ENCODE measurements at places on chromosomes 1 and 21.

DNA sequence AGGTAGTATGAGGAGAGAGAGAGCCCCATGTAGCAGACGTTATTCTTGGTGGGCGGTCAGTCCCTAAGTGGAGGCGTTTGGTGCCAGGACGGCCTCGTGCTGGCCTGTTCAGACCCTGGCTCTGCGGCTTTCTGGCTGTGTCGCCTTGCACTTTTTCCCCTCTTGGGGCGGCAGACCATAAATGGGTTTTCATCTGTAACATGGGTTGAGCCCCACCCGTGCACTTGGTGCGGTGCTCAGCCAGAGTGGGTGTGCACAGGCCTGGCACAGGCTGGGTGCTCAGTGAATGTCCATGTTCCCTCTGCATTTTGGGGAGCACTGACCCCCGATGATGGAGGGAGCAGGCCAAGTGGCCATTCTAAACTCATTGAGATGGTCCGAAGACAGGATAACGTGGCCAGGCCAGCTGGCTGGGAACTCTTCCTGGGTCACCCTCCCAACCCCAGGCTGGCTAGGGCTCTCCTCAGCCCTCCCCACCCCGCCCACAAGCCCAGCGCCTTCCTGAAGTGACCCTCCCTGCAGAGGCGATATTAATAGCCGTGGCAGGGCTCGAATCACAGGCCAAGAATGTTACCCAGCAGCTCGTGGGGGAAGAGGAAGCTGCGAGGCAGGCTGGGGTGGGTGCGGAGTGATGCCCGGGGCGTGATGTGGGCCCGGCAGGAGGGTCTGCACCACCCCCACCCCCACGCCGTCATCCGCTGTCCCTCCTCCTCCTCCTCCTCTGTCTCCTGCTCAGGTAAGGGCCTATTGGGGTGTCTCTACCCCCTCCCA is 78.5 kb downstream of the ARHGEF10L start:
- DNase-seq = no peak

GRCh38 chr1:65421351-65422025 is 1.0 kb downstream of the LEPR start:
- DNase-seq = no peak

- no peak for DNase-seq
These were observed 12.9 kb upstream of the STUM start for GRCh38 chr1:226535666-226536065.

GRCh38 chr21:35520302-35520701 is 471.2 kb upstream of the RUNX1 start:
- no peak for DNase-seq

- peak; percentile 40 for DNase-seq
These were observed 145.5 kb downstream of the IGSF21 start for GRCh38 chr1:18253093-18253492.

DNA sequence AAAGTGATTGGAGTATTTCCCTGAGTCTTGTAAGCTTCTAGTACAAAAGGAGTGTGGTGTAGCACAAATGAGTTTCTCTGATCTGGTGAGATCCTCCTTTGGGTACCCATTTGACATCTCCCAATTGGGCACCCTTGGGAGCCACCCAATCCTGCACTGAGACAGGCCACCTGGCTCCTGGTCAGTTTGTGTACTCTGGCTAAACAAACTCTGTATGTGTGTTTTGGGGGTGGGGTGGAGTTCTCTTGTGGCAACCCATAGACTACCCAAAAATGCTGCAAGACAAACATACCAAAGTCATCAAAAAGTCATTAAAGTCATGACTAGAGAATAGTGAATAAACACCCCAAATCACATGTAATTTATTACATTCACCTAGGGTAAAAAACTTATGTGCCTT is 8.4 kb upstream of the HIVEP3 start:
- no peak for DNase-seq

- no peak for DNase-seq
These were observed 155.3 kb downstream of the MAGI3 start for GRCh38 chr1:113545626-113546025.

- no peak for DNase-seq
These were observed 95.0 kb downstream of the EPHB2 start for GRCh38 chr1:22805672-22806038.

DNA sequence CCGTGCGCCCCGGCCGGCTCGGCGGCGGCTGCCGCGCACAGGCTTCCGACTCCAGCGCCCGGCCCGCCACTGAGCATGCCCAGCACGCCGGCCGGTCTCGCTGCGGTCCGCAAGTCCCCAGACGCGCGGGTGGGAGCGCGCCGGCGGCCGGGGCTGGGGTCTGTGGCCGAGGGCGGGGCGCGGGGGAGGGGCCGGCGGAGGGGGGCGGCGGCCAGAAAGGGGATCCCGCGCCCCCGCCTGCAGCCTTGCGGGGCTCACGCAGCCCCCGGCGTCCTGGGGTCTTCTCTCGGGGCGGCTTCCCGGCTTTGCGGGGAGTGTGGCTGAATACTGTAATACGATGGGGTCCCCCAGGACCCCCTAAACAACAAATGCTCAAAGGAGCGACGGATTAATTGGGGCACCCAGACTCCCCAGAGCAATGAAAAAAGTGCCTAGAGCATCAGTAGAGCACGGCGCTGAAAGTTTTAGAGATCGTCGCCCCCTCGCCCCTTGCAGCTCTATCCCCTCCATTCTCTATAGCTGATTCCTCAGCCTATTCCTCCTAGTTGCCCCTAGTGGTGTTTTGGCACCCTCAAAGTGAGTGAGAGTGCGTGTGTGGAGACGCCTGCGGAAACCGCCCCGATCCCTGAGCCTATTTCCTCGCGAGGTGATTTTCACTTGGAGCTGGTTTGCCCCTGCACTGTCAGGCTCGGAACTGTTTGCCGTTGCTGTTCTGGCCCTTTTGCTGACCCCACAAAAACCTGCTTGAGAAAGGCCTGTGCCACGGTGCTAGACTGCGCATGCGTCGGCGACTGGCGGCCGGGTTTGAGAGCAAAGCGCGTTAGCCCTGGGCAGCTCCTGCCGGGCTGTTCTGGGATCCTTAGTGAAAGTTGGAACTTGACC is at the start of gene VAV3:
Gene VAV3, minus strand, starts transcription at position 71 of the 882 bp plus-strand sequence. CDS start 311 bp downstream, outside the sequence.
- peak; percentile 69 for DNase-seq

DNA sequence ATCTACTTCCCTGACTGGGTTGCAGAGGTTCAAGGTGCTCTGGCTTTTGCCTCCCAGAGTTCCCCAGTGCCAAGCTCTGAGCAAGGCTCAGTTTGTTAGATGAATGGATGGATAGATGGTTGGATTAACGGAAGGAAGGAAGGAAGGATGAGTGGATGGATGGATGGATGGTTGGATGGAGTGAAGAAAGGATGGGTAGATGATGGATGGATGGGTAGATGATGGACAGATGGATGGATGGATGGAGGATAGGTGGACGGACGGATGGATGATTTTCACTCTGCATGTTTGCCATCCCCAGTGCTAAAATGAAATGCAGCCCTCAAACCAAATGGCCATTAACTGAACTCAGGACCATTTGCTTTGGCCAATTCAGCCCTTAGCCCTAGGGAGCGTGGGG is 27.4 kb upstream of the TENT5C start:
- no peak for DNase-seq

GRCh38 chr1:212749821-212750535 is 41.6 kb downstream of the NSL1 start:
- DNase-seq = peak; percentile 22

DNA sequence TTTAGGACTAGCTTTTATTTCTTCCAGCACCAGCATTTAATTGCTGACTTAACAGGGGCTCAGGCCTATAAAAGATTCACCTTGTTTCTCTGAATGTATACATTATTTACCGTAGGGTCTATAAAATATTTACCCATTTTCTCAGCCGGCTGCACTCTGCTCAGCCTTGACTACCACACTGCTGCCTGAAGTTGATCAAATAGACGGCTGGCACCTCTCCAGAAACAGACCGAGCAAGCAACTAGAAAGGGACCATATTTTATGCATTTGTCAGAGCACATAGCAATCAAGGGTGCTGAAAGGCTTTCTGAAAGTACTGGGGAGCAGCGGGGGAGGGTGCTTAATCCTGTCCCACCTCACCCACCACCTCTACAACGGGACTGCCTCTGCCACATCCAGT is 64.7 kb upstream of the FGGY start:
- DNase-seq = no peak

DNA sequence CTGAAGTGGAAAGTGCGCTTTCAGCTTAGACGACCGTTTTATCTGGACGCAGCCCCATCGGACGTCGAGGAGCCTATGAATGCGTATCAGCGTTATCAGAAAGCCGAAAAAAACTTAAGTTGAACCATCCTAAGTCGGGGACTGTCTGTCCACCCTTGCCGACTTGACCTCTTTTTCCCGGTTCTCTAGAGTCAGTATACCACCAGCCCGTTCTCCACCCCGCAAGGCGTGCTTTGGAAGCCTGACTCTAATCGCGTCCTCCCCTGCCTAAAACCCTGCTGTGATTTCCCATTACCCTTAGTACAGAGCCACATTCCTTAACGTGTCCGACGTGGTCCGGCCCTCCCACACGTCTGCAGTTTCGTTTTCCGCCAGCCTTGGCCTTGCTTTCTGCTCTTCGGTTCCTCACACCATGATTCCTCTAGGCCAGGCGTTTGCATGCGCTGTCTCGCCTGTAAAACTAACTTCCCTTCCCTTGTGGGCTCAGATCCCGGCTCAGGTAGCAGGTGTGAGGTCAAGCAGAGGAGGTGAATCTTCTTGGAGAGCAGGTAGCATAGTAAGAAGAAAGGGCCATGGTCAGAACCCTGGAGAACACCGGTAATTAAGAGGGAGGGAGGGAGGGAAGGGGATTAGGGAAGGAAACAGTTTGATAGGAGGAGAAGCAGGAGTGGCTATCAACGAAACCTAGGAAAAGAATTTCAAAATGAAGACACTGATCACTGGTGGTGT is 865 bp downstream of the ADPRS start:
- DNase-seq = no peak

DNA sequence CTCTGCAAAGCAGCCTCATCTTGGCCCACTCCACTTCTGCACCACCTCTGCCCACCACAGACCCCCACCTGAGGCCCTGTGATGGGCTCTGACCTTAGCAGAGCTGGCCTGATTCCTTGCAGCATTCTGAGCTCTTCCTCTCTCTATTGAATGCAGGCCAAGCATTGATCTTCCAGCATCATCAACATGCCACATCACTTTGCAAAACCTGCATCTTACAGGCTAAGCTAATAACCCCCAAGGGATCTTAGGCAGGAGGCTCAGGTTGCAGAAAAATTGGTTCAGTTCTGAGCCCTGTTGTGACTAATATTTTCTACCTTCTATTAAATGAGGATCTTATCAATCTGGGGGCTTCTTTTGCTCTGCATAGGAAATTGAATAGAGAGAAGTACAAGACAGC is 78.7 kb downstream of the ATP1A1 start:
- DNase-seq = no peak

DNA sequence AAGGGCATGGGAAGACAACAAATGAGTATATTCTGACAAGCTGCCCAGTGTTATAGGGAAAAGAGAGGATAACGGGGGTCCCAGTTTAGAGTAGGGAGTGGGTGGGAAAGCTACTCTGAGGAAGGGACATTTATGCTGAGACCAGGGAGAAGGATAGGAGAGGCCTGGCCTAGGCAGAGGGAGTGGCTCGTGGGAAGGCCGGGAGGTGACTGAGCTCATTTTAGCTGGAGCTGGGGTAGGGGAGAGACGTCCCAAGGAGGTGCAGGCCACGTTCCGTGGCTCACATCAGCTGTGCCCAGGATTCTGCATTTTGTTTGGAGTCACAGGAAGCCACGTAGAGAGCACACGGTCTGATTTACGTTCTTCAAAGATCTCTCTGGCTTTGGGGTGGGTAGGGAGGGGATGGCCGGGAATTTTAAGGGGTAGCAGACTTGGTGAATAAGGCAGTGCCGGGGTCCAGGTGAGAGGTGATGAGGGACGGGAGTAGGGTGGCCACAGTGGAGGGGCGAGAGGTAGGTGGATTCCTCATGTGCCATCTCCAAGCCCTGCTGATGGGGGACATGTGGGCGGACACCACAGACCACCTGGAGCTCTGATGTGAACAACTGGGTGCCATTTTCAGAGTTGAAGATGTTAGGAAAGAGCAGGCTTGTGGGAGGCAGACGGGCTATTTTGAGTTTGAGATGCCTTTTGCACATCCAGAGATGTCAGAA is 4.7 kb downstream of the TINAGL1 start:
- DNase-seq = no peak

- DNase-seq = no peak
These were observed 306.3 kb upstream of the DUSP10 start for GRCh38 chr1:222048094-222048595.

DNA sequence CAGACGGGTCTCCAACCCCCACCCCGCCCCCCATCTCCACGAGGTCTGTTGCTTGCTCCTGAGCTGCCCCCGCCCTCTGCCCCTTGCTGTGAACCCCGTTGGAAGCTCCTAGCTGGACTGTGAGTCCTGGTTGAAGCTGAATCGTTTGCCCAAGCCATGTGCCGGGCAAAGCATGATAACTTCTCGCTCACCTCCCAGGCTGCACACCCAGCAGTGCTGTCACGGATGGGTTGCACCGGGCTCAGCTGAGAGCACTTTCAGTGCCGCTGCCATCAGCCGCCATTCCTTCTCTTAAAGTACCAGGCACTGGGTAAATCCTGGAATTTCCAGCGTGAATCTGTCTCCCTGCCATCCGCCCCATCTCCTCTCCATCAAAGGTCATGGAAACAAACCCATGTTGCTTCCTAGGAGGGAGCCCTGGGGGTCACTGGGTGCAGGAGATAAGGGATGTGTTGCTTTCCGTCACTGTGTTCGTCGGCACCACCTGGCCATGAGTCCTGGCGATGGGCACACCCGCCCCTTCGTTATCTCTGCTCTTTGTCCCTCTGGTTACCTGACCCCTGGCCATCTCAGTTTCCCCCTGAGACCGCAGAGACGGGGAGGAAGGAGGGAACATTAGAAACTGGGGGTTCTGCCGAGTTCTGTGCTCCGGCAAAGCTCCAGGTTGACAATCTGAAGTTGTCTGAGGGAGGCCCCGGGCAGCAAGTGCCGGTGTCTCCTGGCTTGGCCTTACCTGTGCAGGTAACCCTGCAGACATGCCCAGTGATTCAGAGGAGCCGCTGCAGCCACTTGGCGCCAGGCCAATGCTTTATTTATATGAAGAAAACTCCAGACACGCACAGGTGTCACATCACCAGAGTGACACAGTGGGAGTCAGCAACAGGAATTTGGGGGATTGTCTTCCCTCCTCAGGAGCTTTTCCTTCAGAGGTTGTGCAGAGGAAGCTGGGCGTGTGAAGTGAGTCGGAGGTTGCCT is 2.7 kb downstream of the PDE9A start:
- DNase-seq = no peak

DNA sequence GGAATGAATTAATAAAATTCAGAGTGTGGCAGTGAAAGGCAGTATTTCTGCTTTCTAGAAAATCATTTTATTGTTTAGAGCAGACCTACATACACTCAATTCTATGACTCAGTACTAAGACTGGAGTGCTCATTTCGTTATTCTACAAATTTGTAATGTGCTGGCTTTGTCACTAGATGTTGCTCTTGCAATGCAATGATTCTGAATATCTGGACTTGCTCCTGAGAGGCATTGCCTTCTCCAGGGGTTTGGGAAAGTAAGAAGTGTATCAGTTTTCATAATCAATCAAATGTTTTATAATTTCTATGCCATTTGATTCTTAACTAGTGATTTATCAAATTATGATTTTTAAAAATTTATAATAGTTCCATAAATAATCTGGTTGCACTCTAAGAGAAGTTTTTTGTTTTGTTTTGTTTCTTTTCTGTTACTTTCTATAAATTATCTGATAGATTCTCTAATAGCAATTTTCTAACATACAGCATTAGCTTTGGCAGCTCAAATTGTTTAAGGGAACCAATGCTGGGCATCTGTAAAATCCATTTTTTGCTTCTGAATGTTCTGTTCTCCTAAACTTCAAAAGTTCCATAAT is 280.5 kb upstream of the SGIP1 start:
- no peak for DNase-seq

GRCh38 chr21:31696424-31696823 is 35.5 kb downstream of the SCAF4 start:
- no peak for DNase-seq

- DNase-seq = no peak
These were observed 62.5 kb downstream of the ADAMTS1 start for GRCh38 chr21:26782747-26783146.

Measured in BE2C (cell line).